ENCODE measurements at places on chromosomes 12 and 14. TPM values are rescaled to one million over a fixed set of nuclear protein-coding genes. Genes with fewer than 3 reads are reported as not detected.

GRCh38 chr14:54451961-54452360 is 10.8 kb upstream of the CNIH1 start:
- DNase-seq = no peak

- no peak for DNase-seq
These were observed 11.0 kb downstream of the PAPLN start for GRCh38 chr14:73248108-73248868.

DNA sequence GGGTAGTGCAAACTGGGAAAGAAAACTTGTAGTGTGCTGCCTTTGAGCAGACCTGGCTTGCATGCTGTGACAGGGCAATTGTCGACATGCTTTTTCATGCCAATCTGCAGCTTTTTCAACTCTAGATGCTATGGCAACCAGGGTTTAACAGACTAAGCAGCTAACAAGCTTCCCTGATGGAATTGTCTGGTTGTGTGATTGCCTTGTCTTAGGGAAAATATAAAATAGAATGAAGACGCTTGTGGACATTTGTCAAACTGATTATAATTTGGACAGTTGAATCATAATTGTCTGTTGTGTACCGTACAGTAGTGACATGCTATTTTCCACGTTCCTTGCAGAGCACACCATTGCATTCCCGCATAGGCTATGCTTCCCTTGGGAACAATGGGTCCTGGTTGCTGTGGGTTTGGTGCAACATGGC is 113.0 kb downstream of the FOXG1 start:
- DNase-seq = no peak

- no peak for DNase-seq
These were observed 649.0 kb upstream of the TBX3 start for GRCh38 chr12:115332945-115333344.

DNA sequence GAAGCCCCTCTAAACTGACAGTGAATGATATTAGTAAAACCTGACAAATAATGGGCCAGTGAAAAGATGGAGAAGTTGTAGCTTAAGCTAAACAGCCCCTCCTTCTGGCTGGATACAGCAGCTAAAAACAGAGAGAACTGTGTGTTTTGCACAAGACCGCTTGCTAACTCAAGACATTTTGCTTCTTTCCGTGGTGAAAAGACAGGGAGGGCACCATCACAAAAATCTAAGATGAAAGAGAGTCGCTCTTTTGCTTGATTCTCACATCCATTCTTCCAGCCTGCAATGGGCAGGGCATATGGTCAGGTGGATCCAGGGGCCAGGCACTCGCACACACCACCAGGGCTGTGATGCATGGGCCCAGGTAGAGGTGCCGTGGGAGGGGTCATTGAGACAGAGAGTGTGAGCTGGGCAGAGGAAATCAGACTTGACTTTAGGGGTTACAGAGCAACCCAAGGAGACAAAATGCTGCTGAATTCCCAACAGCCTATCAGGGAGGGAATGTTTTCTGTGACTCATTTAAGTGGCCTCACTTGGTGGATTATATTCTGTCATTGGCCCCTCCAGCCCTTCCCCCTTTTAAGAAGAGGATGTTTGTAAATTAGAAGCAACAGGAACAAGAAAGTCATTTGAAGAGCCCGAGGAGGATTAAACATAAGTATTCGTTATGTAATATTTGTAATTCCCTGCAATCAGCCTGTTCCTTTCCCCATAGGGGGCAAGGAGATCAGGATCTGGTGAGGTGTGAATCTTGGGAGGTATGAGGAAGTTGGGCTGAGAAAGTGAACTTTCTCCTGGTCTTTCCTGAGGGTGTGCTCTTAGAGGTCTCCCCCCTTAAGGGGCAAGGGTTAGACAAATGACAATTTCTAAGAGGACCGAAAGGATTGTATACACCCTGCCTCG is 12.3 kb downstream of the EMP1 start:
- DNase-seq = no peak

- no peak for DNase-seq
These were observed 15.4 kb downstream of the TRIM9 start for GRCh38 chr14:51079489-51079888.

- DNase-seq = no peak
These were observed 379.0 kb downstream of the LRIG3 start for GRCh38 chr12:58541300-58541690.

DNA sequence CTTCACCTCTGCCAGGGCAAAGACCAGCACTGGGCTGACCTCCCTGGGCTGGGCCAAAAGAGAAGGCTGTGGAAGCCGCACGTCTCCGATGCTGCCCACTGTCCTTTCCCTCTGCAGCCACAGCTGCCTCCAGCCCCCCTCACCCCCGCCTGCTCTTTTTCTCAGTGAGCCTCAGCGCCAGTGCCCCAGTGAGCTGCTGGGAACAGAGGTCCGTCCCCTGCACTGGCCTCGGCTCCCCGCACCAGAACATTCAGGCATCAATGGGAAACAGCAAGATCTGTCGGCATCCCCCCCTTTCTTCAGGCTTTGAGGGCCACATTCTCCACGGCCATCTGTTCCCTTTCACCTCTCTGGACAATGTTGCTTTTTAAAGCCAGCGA is 398.1 kb downstream of the ZFP36L1 start:
- no peak for DNase-seq

DNA sequence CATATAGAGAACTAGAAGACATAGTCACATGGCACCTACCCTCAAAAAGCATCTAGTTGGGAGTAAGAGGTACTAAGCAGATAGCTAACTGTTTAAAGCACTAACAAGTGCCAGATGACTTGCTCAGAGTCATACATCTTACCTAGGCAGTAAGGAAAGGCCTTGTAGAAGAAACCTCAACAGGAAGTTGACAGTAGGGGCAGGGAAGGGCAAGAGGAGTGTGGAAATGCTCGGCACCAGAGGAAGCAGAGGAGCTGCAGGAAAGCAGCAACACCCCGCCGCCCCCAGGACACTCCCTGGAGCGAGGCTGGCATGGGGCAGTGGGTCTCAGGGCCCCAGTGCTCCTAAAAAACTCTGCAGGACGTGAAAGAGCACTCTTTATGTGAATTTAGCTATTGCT is 92.9 kb downstream of the PPP2R5C start:
- no peak for DNase-seq

GRCh38 chr12:6113691-6114475 is 10.6 kb downstream of the VWF start:
- DNase-seq = no peak

- no peak for DNase-seq
These were observed 70.6 kb downstream of the KIF21A start for GRCh38 chr12:39372204-39372925.

DNA sequence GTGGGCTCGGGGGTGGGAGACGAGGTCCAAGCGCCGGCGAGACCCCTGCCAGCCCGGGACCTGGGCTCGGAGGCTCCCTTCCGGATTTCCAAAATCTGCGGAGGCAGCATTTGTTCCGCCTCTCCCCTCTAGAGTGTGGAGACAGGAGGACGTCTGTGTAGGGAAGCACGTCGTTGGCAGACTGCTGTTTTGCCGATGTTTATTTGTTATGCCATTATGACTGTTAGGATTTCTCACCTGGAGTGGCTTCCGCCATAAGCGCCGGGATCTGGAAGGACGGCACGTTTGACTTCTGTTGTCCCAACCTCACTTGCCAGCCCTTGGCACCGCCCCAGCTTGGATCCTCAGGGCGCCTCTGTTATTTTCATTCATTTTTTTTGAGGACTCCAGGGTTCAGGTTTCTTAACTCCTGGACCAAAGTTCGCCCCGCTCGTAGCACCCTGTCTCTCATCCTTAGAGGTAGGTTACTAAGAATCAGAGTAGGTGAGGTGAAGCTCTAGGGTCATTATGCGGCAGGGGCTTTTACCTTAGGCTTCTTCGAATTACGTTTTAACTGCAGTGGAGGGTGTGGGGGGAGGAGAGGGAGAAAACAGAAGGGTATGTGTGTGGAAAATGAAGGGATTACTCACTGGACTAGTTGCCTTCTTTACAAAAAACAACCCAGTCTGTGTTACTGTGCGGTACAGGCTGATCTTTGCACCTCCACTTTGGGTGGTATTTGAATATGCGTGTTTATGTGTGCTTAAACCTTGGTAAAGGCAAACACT is 547 bp upstream of the PYGL start:
- DNase-seq = no peak

DNA sequence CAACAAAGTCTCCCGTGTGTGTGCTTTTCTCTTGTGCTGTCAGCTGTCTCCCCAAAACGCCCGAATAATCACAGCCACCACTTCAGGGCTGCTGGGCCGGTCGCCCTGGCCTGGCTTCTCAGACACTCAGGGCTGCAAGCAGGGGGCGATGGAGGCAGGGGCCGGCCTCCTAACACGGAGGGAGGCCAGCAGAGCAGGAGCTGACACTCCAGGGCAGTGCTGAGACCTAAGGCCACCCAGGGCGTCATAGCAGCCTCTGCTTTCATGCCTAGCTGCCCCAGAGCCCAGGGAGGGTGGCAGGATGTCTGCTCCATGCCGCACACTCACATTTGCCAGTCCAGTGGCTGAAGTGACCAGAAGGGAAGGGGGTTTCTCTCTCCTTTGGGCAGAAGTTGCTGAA is 25.6 kb downstream of the STX2 start:
- no peak for DNase-seq

- no peak for DNase-seq
These were observed 333.7 kb downstream of the DAD1 start for GRCh38 chr14:22255017-22255950.

- DNase-seq = no peak
These were observed 130.0 kb downstream of the DPF3 start for GRCh38 chr14:72763892-72764291.

DNA sequence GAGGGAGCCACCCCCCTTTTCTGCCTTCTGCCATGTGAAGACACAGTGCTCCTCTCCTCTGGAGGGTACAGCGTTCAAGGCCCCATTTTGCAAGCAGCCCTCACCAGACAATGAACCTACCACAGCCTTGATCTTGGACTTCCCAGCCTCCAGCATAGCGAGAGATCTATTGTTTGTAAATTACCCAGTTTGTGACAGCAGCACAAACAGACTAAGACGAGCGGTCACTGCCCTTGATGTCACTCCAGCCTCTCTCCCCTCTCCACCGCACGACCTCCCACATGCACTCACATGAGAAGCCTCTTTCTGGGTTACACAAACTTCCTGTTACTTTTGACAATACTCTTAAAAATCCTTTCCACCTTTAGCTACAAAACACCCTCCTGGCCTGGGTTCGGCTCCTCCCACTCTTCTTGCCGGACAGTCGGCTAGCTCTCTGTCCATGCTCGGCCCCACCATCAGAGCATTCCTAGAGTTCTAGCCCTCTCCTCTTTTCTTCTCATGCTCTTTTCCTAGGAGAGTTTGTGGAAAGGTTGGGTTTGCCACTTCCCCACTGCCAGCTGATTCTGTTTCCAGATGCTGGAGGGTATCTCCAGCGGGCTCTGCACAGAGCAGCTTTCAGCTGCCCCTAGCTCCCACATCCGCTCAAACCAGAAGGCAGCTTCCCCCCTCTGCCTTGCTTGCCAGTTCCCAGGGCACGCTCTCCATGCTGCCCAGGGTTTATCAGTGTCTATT is 124.3 kb downstream of the FOXN3 start:
- no peak for DNase-seq

GRCh38 chr12:26028953-26029735 is 70.7 kb downstream of the RASSF8 start:
- no peak for DNase-seq

DNA sequence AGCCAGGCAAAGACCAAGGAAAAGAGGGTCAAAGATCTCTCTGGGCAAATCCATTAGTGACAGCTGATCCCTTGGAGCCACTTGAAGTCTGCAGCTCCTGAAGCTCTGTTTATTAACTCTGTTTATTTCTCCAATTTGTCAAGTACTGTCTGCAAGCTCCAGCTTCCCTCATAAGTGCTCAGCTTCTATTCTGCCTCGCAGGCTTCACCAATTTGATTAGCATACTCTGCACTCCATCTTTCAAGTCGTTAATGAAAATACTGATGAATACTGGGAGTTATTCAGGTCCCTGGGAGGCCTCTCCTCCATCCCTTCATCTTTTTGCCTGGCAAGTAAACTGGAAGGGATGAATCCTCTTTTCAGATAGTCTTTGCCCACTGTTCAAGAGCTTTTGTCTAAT is 54.3 kb downstream of the TTC9 start:
- no peak for DNase-seq

- no peak for DNase-seq
These were observed 8.0 kb downstream of the CCDC198 start for GRCh38 chr14:57485635-57486034.

DNA sequence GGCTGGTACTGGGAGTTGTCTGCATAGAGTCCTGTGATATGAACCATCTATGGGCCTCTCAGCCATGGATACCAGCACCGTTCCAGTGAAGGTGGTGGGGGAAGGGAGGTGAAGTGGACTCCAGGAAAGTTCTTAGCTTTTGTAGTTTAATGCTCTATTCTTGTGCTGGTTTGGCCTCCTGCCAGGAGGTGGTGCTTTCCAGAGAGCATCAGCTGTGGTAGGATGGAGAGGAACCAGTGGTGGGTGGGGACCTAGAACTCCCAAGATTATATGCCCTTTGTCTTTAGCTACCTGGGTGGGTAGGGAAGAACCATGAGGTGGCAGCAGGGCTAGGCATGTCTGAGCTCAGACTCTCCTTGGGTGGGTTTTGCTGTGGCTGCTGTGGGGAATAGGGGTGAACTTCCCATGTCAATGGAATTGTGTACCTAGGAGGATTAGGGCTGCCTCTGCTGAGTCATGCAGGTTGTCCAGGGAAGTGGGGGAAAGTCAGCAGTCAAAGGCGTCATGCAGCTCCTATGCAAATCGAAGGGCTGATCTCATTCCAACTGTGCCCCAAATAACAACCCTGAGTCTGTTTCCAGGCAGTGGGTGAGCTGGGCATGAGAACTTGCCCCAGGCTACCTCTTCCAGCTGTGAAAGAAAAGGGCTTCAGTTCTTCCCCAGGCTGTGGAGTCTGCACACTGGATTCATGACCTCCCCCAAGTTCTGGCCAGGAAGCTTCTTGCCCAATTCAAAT is 14.2 kb downstream of the GZMH start:
- DNase-seq = no peak

- no peak for DNase-seq
These were observed 235.9 kb downstream of the CHST11 start for GRCh38 chr12:104692557-104693218.

DNA sequence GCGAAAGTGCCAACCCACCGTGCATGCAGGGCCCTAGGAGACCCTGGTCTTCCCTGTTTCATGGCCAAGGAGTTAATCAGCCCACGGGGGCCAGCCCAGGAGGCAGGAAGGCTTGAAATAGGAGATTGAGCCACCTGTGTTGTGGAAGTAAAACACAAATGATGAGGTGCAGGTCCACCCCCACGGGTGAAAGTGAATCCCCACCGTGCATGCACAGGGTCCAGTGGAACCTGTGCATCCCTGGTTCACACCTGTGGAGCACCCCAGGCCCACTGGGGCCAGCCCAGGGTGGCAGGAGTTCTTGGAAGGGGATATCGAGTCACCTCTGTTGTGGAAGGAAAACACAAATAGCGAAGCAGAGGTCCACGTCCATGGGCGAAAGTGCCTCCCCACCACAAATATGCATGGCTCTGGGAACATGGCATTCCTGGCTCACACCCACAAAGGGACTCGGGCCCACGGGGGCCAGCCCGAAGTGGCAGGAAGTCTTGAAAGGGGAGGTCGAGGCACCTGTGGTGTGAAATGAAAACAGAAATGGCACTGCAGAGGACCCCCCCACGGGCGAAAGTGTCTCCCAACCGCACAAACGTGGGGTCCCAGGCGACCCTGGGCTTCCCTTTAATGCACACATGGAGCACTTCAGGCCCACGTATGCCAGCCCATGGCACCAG is 381.5 kb downstream of the ALG10 start:
- no peak for DNase-seq

The IFT43 gene
- polyA plus RNA-seq = 44.0 TPM

The OS9 gene
- polyA plus RNA-seq = 235 TPM

The CACNA1C gene
- polyA plus RNA-seq = 8.8 TPM

The GYS2 gene
- 0.17 TPM for polyA plus RNA-seq

The RABGGTA gene
- polyA plus RNA-seq = 19.6 TPM

The HNF1A gene
- polyA plus RNA-seq = 20.9 TPM

Data from left renal pelvis (tissue), 4 donors.